ENCODE measurements at places on chromosomes 12 and 14.

DNA sequence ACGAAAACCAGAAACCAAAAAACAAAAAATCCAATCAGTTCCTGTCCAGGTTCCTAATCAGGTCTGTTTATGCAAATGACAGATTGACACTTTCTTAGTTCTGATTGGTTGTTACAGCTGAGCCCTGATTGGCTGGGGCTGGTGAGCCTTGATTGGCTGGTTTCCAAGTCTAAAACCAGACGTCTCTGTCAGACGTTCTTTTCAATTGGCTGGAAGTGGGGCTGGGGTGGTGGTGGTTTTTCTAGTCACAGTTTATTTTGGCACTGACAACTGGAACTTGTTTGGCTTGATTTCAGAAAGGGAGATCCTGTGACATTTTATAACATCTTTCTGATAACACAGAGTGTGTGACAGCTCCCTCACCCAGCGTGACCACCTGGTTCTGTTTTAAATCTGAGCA, 36.1 kb upstream of the PRICKLE1 start:
- no peak for DNase-seq

DNA sequence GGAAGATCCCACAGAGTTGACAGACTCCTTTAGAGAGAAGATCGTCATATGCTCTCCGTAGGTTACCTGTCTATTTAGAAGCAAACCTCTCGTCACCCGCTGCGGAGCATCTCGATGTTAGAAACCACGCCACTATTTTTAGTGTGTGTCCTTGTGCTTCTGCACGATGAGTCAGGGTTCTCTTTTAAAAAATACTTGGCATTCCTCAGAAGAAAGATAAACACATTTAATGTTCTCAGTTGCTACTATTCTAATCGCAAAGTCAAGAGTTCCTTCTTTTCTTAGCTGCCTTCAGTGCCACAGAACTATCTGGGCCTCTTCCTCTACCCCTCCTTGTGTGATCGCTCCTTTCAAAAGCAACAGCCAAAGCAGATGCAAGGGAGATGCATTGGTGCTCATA, 192.4 kb downstream of the PELI2 start:
- DNase-seq = no peak

GRCh38 chr12:122956035-122956434, 10.2 kb downstream of the ABCB9 start:
- no peak for DNase-seq

DNA sequence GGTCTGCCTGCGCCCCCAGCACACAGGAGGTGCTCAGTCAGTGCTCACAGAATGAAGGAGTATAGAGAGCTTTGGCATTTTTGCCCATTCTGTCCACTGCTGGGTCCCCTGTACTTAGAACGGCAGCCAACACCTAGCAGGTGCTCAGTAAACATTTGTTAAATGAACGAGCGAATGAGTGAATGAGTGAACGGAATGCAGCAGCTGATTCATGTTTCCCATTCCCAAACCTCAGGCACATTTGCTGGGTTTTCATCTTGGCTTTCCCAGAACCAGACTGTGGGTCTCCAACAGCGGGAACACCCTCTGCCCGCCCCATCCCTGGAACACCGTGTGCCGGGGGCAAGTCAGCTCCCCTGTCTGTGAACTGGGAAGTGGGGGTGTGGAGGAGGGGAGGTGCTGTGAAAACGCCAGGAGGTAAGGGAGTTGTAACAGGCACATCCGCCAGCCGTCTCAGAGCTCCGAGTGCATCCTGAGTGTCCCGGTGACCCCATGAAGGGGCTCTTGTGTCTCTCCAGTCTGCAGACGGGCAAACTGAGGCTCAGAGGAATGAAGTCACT, 47.3 kb downstream of the SCARB1 start:
- DNase-seq = no peak

DNA sequence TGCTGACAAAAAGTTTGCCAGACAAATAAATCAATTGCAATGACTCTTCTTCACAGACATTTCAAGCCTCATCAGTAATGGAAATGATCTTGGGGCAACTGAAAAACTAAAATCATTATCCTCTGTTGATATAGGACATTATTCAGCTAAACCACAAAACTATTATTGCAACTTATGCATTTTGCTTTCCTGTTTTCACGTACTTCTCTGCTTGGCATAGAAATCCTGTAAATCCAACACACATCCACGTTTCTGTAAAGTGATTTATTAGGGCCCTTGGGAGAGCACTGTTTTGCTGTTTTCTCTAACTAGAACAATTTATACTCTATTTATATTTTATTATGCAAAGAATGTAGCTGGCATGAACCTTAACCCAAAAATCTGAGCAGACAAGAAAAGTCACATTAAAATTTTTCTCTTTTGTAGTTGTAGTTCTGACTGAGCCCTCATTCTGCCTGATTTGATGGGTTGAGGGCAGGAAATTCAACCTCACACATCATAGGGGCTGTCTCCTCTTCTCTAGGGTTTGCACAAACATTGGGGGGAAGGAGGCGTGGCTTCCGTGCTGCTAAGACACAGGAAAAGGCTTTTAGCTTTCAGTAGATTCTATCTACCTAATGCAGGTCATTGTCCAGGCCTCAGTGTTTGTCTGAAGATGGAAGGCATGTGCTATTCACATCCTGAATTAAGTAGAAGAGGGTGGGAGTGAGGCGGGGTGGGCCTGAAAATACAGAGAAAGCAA, 11.5 kb upstream of the NUP107 start:
- no peak for DNase-seq

DNA sequence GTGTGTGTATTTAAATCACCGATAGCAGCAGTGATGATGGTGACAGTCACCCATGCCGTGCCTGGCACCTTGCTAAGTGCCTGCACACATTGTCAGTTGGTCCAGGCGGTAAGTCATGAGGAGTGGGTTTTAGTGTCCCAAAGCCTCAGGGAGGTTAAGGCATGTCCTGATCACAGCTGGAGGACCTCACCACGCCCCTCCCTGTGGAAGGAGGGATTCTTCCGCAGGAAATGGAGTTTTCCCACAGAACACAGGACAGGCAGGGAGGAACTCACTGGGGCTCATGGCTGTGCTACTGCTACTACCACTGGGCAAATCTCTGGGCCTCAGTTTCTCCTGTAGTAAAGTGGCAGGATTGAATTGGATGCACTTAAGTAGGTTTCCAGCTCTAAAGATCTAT, 142.3 kb downstream of the CACNA1C start:
- DNase-seq = no peak

GRCh38 chr12:121805171-121806008, 1.6 kb downstream of the SETD1B start:
- DNase-seq = no peak

DNA sequence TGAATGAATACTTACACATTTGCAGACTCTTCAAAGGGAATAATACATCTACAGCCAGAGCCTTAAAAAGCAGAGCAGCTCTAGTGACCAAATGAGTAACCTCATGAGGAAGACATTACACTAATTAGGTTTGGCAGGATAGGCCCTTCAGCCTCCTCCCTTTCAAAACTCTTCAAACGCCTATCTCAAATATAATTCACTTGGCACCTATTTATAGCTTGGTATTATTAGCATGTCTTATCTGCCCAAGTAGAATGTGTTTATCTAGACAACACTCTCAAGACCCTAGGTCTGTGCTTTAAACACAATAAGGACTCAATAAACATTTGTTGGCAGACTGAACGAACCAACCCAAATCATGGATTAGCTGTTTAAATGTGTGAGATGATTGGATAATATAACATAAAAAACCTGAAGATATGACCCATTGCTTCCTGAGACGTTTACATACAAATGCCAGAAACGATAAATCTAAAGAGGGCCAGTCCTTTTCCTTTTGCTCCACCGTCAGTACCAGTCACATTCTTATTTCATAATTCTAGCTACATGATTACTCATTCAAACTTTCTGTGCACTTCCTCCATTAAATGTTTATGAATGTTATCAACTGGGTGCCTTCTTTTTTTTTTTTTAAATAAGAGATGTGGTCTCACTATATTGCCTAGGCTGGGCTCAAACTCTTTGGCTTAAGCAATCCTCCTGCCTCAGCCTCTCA, 123.3 kb downstream of the CEP83 start:
- no peak for DNase-seq

- no peak for DNase-seq
Observed at GRCh38 chr14:65302571-65303189, 109.8 kb upstream of the FUT8 start.

- no peak for DNase-seq
Observed at GRCh38 chr12:77315407-77315806, 250.0 kb upstream of the E2F7 start.

GRCh38 chr14:94467728-94468520, 8.1 kb downstream of the SERPINA9 start:
- no peak for DNase-seq

DNA sequence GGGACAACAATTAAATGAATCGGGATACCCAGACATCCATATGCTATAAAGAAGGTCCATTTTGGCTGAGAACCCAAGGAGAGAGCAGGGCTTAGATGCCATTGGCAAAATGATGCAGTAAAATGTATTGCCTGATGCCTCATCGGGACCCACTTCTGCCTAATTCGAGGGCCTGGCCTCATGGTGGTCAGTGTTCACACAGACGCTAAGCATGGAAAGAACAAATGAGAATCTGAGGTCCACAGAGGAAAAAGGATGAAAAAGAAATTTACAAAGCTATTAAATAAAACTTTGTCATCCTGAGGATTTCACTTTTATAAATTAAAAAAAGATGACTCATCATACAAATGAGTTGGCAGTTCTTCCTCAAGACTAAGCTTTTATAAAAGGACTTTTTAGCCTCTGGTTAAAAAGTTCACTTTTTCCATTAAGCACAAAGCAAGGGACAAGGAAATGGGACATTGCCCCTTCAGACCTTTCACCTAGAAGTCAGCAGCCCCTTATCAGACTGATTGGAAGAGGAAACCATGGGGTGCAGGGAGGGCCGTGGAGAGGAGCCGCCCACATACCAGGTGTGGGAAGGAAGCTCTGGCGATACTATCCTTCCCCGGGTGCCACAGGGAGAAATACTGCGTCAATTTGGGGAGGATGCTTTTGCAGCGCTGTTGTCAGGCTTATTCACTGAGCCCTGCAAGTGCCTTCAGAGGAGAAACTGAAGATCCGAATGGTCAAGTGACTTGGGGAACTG, 176.0 kb downstream of the EGLN3 start:
- DNase-seq = no peak

- peak; percentile 92 for DNase-seq
Observed at GRCh38 chr12:124904306-124905098, 9.9 kb downstream of the UBC start.

DNA sequence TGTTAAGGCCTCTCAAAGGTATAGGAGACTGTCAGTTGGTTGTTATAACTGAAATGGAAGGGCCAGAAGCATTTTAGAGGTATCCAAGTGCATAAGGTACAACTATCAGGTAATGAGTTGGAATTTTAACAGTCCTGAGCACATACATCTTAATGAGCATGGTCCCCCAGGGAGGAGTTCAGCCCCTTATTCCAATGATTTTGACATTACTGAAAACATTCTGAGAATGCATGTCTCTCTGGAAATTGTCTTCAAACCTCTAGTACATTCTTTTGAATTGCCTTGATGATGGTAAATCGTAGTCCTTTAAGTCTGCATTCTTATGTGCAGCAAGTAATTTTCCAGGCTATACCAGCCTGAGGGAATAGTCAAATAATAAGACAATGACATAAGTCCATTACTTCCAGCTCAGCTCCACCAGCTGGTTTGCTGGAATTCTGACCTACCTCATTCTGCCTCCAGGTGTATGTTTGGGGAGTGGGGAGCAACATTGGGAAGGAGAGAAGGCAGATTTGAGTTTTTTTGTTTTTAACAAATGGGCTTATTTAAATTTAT, 239.2 kb downstream of the MSRB3 start:
- DNase-seq = no peak

- no peak for DNase-seq
Observed at GRCh38 chr12:131192951-131193350, 239.2 kb downstream of the ADGRD1 start.

- no peak for DNase-seq
Observed at GRCh38 chr12:51820526-51821439, 27.7 kb downstream of the FIGNL2 start.

- DNase-seq = no peak
Observed at GRCh38 chr12:89058402-89058801, 293.9 kb downstream of the DUSP6 start.

DNA sequence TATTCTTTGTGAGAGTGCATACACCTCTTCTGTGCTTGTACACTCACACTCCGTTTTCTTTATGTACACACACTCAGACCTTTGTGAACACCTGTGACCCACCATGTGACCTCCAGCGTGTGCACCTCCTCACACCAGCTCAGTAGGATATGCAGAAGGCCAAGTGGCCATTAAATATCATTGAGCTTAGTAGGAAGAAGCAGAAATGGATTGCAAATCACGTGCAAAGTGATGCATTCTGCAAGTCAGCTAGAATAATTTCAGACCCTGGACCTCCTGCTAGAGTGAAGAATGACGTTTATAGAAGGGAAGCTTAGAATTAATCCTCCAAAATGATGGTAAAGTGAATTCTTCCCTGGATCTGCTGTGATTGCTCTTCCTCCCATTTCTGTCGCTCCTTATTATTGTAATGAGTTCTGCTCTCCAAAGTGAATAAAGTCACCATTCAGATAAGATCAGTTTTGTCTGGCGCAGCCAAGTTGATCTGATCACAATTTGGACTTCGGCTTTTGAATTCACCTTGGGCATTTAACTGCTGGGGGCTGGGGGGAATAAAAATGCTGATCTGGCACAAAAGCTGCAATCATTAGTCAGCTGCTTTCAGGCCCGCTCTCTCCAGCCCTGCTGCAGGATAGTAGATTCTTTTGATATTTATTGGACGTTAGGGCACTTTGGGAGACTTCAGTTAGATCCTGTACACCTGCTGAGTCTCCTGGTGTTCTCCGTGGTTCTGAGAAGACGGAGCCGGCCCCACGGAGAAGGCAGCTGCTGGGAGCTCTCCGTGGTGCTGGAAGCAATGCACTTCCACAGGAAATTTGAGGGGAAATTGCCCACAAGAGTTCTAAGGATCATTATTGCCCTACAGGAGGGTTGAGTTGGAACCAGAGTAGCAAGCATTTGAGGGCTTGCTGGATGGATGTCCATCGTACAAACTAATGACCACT, 12.4 kb upstream of the NRXN3 start:
- DNase-seq = no peak

GRCh38 chr12:62839869-62840660, 94.9 kb downstream of the PPM1H start:
- DNase-seq = peak; percentile 52

DNA sequence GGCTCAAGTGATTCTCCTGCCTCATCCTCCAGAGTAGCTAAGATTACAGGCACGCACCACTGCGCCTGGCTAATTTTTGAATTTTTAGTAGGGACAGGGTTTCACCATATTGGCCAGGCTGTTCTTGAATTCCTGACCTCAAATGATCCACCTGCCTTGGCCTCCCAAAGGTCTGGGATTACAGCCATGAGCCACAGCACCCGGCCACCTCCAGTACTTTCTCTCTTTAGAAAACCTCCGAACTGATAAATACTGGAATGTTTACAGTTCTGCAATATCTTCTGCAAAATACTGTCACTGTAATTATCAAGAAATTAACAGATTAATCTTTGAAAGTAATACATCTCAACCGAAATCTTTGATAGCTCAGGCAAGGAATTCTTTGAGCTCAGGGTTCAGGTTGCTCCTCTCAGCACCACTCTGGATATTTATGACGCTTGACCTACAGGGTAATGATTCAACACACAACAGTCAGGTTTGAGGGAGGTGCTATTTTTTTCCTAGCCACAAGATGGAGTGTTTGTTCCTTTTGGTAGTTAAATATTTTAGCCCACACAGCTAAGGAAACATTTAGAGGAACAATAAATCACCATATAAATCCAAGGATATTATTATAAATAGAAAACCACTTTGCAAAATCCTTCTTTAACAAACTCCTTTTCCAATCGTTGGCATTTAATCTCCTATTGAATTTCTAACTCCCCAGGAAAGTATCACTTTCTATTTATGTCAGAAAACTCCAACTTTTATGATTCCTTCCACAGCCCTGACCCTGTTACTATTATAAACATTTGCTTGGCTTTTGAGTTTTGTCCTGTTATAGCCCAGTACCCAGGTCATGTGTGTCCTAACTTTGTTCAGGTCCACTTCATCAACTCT, 48.6 kb upstream of the GTF2A1 start:
- peak; percentile 29 for DNase-seq

All from skeletal muscle cell (primary cell).